ENCODE measurements at places on chromosomes 7 and 10. TPM values are rescaled to one million over a fixed set of nuclear protein-coding genes. Genes with fewer than 3 reads are reported as not detected.

The PLXNA4 gene
- total RNA-seq, result 14.9 TPM

The MINDY3 gene
- total RNA-seq, result 7.6 TPM

The OR13A1 gene
- total RNA-seq, result not detected

The MORN4 gene
- total RNA-seq, result 7.2 TPM

Measured in heart left ventricle (tissue), 16 donors.